ENCODE measurements at places on chromosomes 7 and 10.

- no peak for DNase-seq
- H3K4me3 ChIP-seq = no peak overlapping the region
- no peaks in the 10 kb centered on the region for H3K4me1 ChIP-seq
- no peak overlapping the region for H3K27ac ChIP-seq
- no peaks in the 10 kb centered on the region for H3K27me3 ChIP-seq
Observed at GRCh38 chr10:99610221-99610620, 10.0 kb downstream of the SLC25A28 start.

DNA sequence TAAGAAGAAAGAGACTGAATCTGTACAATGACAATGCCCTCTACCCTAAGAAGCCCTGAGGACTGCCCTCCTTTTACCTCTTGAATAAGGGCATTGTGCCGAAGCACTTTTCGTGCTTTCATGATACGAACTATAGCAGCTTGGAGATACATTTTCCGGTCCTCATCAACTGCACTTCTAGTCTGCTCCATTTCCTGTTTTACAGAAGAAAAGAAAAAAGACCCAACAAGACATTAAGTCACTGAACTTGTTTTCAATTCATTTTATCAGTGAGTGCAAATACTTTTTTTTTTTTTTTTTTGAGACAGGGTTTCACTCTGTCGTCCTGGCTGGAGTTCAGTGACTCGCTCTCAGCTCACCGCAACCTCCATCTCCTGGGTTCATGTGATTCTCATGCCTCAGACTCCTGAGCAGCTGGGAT lies 78.4 kb downstream of the CUL2 start:
- no peaks in the 10 kb centered on the region for H3K27me3 ChIP-seq
- peaks cover 71% of the 10 kb centered on the region for H3K36me3 ChIP-seq
- no peak overlapping the region for H3K4me3 ChIP-seq
- DNase-seq = no peak

DNA sequence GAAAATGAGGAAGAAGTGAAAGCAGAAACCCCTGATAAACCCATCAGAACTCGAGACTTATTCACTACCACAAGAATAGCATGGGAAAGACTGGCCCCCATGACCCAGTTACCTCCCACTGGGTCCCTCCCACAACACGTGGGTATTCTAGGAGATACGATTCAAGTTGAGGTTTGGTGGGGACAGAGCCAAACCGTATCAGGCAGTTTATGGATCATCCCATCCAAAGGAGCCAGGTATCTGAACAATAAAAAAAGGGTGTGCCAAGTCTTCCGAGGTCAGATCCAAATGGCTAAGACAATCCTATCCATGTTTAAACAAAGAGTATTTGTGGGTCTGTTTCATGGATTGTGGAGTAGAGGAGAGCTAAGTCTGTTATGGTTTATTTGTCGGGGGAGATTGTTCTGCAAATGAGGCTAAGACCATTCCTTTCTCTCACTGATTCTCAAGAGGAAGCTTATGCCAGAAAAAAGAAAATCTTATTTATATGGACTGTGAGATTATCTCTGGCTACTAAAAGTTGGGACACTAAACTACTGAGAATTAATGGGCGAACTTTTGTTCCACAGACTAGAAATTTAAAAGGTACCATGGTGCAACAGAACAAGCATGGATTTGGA lies 203.7 kb downstream of the IPMK start:
- no peak for DNase-seq
- no peak overlapping the region for H3K27ac ChIP-seq
- H3K36me3 ChIP-seq = no peaks in the 10 kb centered on the region
- no peaks in the 10 kb centered on the region for H3K4me1 ChIP-seq
- H3K4me3 ChIP-seq = no peak overlapping the region

GRCh38 chr7:90595342-90595800 lies 750 bp upstream of the CDK14 start:
- DNase-seq = no peak
- peak overlapping the region; percentile 92 for H3K27ac ChIP-seq
- peaks cover 35% of the 10 kb centered on the region for H3K4me1 ChIP-seq
- no peaks in the 10 kb centered on the region for H3K36me3 ChIP-seq

DNA sequence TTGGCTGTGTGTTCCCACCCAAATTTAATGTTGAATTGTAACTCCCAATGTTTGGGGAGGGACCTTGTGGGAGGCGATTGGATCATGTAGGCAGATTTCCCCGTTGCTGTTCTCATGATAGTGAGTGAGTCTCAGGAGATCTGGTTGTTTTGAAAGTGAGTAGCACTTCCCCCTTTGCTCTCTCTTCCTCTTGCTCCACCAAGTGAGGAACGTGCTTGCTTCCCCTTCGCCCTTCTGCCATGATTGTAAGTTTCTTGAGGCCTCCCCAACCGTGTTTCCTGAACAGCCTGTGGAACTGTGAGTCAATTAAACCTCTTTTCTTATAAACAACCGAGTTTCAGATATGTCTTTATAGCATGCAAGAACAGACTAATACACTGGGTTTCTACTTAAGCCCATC lies 176.3 kb downstream of the CDK14 start:
- H3K27ac ChIP-seq = no peak overlapping the region
- no peaks in the 10 kb centered on the region for H3K27me3 ChIP-seq
- H3K4me1 ChIP-seq = peaks cover 4% of the 10 kb centered on the region
- no peak overlapping the region for H3K4me3 ChIP-seq

GRCh38 chr10:119313644-119314043 lies 106.3 kb downstream of the GRK5 start:
- no peak overlapping the region for H3K4me3 ChIP-seq
- no peak overlapping the region for H3K27ac ChIP-seq
- H3K27me3 ChIP-seq = no peaks in the 10 kb centered on the region
- peaks cover 34% of the 10 kb centered on the region for H3K4me1 ChIP-seq
- no peaks in the 10 kb centered on the region for H3K36me3 ChIP-seq
- DNase-seq = no peak

DNA sequence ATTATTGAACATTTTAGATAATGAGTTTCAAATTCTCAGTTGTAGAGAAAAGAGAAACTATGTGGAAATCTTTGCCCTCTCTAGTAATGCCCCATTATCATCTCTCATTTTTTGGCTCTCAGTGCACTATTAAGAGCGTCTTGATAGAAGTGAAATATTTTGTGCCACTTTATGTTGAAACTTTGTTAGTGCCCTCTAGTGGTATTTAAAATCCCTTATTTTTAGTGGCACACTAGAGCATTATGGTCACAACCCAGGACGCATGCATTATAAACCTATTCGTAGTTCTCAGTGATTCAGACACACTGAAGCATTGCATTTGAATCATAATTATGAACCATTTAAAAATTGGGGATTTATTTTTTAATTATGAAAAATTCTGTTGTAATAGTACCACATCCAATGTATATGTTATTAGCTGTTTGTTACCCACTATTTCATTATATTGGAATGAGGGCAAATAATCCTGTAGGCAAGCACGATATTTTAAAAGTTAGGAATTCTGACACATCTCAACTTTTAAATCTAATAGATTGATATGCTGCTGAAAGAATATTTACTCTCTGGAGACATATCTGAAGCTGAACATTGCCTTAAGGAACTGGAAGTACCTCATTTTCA lies 21.9 kb downstream of the PDCD4 start:
- no peak for DNase-seq
- H3K4me1 ChIP-seq = peaks cover 10% of the 10 kb centered on the region
- H3K27ac ChIP-seq = no peak overlapping the region
- H3K36me3 ChIP-seq = peaks cover 89% of the 10 kb centered on the region
- no peak overlapping the region for H3K4me3 ChIP-seq

- H3K4me1 ChIP-seq = no peaks in the 10 kb centered on the region
- DNase-seq = no peak
- no peak overlapping the region for H3K4me3 ChIP-seq
- H3K27me3 ChIP-seq = no peaks in the 10 kb centered on the region
- no peaks in the 10 kb centered on the region for H3K36me3 ChIP-seq
Observed at GRCh38 chr7:142420554-142421362, 162.9 kb upstream of the PRSS58 start.

GRCh38 chr10:124313374-124313773 lies 105.3 kb downstream of the OAT start:
- DNase-seq = no peak
- no peak overlapping the region for H3K27ac ChIP-seq
- H3K27me3 ChIP-seq = no peaks in the 10 kb centered on the region
- no peaks in the 10 kb centered on the region for H3K36me3 ChIP-seq
- H3K4me3 ChIP-seq = no peak overlapping the region

DNA sequence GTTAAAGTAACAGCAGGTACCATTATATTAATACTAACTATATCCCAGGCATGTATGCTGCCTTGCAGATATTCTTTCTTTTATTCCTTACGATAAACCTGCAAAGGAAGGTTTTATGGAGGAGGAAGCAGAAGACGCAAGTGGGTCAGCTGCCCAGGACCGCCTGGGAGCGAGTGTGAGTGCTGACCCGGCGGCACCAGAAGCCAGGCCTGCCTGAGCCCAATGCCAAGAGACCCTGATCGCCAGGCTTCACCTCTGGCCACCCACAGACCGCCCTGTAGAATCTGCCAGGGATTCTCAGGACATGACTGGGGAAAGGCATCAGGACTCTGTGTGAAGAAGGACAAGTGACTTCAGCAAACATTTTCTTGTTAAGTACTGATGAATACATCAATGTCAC lies 26.3 kb downstream of the PITRM1 start:
- H3K27me3 ChIP-seq = no peaks in the 10 kb centered on the region
- H3K27ac ChIP-seq = no peak overlapping the region

- no peak overlapping the region for H3K4me3 ChIP-seq
- H3K27me3 ChIP-seq = no peaks in the 10 kb centered on the region
- no peak for DNase-seq
- peaks cover 5% of the 10 kb centered on the region for H3K4me1 ChIP-seq
- H3K36me3 ChIP-seq = no peaks in the 10 kb centered on the region
Observed at GRCh38 chr10:34124522-34125035, 690.5 kb downstream of the PARD3 start.

GRCh38 chr7:5177060-5177459 lies 13.0 kb upstream of the WIPI2 start:
- no peak overlapping the region for H3K4me3 ChIP-seq
- peak; percentile 23 for DNase-seq
- H3K27ac ChIP-seq = no peak overlapping the region
- no peaks in the 10 kb centered on the region for H3K36me3 ChIP-seq
- no peaks in the 10 kb centered on the region for H3K27me3 ChIP-seq
- H3K4me1 ChIP-seq = no peaks in the 10 kb centered on the region

- no peak overlapping the region for H3K4me3 ChIP-seq
- H3K27ac ChIP-seq = no peak overlapping the region
- H3K36me3 ChIP-seq = no peaks in the 10 kb centered on the region
- no peak for DNase-seq
- H3K27me3 ChIP-seq = peaks cover 15% of the 10 kb centered on the region
Observed at GRCh38 chr7:127478024-127478355, 85.5 kb upstream of the ZNF800 start.

- no peak for DNase-seq
- H3K4me3 ChIP-seq = no peak overlapping the region
- no peak overlapping the region for H3K27ac ChIP-seq
- H3K4me1 ChIP-seq = no peaks in the 10 kb centered on the region
Observed at GRCh38 chr7:159048656-159049055, 96.0 kb downstream of the VIPR2 start.

Measured in RWPE2 (cell line).